NCI-H526 (cell line): ENCODE measurements at places on chromosomes 7 and 10.
A peak's percentile ranks its signal among the peaks of the same experiment; 100 is the strongest.

GRCh38 chr10:96416643-96417042, 57.8 kb upstream of the OPALIN start:
- DNase-seq, result peak; percentile 38

GRCh38 chr10:26311383-26311940, 94.9 kb downstream of the GAD2 start:
- DNase-seq, result no peak

GRCh38 chr10:29858702-29859267, 200.6 kb downstream of the JCAD start:
- DNase-seq, result no peak

- no peak for DNase-seq
These were observed 67.2 kb downstream of the RAMP3 start for GRCh38 chr7:45224832-45225231.

GRCh38 chr7:8155836-8156235, 106.1 kb downstream of the ICA1 start:
- no peak for DNase-seq

DNA sequence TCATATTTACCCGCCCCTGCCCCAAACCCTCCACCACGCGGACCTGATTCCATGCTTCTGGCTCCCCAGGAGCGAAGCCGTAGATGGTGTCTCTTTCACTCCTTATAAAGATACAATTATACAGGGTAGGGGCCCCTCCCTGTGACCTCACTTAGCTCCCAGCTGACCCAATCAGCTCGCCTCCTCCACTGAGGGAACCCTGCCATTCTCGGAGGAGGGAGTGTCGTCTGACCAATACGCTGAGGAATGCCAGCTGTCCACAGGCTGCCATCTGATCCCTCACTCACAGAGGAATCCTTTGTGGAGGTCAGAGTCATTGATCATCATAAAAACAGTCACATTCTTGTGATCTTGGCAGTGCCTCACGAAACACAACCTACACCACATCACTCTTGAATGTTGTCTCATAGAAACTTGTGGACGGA, 67.5 kb upstream of the INSIG1 start:
- DNase-seq, result peak; percentile 41

GRCh38 chr10:122344741-122345258, 29.7 kb upstream of the PLEKHA1 start:
- no peak for DNase-seq
